ENCODE measurements at places on chromosomes 13 and 19.

DNA sequence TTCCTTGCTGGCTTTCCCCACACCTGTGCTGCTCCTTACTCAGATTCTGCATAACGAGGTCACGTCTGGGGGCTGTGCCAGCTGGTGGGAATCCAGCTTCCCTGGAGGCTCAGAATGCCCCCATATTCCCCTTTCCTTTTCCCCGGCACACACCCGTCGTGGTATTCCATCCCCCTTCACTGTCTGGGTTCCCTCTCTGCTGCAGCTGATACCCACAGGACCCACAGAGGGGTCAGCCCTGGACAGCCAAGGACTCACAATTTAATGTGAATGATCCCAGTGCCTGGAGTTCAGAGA lies 4.2 kb upstream of the MYH14 start:
- DNase-seq: no peak

- no peak for DNase-seq
These were observed 50.5 kb upstream of the IRS2 start for GRCh38 chr13:109836629-109837607.

DNA sequence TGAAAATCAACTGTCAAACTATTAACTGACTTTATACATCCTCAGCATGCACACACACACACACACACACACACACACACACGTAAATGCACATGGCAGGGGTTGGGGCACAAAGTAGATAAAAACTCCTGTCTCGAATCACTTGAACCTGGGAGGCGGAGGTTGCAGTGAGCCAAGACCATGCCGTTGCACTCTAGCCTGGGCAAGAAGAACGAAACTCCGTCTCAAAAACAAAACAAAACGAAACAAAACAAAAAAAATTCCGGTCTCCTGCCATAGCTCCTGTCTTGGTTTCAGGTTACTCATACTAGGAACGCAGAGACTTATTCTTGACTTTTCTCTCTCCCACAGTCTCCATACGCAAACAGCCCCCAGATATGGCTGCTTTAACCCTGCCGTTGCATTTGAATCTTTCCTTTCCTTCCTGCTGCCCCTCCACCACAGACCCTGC lies 148.9 kb downstream of the SHISA2 start:
- no peak for DNase-seq

- no peak for DNase-seq
These were observed 52.4 kb downstream of the CHST8 start for GRCh38 chr19:33673996-33674625.

GRCh38 chr13:32881074-32881776 lies 135.0 kb upstream of the KL start:
- peak; percentile 88 for DNase-seq

GRCh38 chr19:40716031-40716481 lies 630 bp downstream of the COQ8B start:
- no peak for DNase-seq

GRCh38 chr19:2042485-2043250 lies 8.4 kb downstream of the MKNK2 start:
- no peak for DNase-seq
